Activated T-helper 9 cell treated with anti-CD3 and anti-CD28 coated beads, Interleukin-2, amount 50 U/mL, for 16 hours (primary cell): ENCODE measurements at places on chromosomes 2 and 18.

DNA sequence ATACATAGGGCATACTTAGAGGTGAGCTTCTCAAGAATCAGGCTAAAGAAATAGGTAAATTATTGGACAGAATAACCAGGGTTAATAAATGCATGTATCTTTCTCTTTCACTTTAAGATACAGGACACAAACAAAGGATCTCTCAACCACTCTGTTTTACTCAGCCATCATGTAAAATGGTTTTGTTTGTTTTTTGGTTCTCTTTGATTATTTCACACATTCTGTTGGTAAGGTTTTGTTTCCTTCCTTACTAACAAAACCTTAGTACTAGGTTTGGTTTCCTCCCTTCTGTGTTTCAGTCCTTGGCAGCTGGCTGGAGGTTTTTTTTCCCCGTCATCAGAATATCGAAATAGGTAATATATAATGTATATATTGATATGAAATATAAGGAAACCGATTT, 1506.8 kb upstream of the TMEFF2 start:
- no peak for DNase-seq

DNA sequence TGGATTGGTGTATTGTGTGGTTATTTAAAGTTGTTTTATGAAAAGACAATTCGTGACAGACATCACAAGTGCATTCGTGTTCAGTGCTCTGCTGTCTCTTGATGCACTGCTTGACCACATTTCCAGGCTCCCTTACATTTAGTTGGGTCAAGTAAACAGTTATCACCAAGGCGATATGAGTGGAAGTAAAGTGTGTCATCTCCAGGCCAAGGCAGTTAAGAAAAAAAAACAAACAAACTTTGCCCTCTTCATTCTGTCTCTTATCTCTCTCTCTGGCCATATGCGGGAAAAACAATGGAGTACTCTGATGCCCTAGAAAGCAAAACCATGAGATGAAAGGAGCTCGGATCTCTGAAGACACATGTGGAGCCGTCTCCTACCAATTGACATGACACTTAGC, 131.1 kb downstream of the DSEL start:
- DNase-seq = no peak

DNA sequence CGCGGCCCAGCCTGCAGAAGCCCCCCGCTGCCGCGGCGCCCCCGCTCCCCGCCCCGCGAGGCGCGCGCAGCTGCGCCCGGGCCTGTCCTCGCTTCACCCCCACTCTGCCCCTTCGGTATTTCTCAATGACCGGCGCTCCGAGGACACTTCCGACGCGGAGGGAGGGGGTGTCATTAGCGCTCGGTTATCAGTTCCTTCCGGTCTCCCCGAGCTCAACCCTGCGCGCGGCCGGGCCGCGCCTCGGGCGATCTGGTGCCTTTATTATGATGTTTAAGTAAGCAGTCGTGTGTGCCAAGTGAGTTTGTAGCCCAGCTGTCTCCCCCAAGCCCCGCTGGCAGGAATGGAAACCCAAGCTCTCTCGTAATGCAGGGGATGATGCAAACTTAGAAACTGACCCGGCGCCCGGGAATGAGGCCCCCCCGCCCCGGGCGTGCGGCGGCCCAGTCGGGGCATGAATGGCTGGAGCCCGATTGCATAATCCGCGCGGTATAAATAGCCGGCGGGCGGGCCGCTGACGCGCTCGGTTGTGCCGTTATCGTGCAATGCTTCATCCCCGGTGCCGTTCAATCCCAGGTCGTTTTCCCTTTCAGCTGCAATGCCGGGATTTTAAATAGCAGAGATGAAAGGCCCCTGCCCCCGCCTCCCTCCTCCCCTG, 3.9 kb upstream of the SPRED2 start:
- DNase-seq = no peak

GRCh38 chr18:27839141-27839540, 337.8 kb downstream of the CDH2 start:
- DNase-seq = no peak

DNA sequence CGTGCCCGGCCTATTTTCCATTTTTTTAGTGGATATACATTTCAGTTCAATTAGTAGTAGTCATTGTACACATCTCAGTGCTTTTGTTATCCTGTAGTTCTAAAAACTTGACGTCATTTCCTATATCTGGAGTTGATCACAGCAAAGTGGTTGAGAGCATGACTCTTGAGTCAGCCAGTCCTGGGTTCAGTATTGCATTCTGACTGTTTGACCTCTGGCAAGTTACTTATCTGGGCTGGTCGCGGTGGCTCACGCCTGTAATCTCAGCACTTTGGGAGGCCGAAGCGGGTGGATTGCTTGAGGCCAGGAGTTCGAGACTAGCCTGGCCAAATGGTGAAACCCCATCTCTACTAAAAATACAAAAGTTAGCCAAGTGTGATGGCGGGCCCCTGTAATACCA, 50.4 kb upstream of the PPM1B start:
- no peak for DNase-seq

DNA sequence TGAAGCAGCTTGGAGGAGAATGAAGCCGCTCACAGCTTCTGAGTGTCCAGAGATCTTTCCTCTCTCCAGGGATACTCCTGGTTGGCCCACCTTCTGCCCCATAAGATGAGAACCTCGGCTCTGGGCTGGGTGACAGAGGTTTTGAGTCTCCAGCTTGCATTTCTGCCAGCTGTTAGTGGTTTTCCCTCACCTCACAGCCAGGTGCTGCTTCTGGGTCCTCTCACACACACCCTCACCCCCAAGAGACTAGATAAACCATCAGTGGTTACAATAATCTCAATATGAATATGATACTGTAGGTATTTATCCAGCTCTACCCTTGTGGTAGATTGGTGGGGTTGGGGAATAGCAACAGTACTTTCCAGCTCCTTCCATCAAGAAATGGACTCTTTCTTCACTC, 161.7 kb upstream of the SIX3 start:
- DNase-seq = no peak

DNA sequence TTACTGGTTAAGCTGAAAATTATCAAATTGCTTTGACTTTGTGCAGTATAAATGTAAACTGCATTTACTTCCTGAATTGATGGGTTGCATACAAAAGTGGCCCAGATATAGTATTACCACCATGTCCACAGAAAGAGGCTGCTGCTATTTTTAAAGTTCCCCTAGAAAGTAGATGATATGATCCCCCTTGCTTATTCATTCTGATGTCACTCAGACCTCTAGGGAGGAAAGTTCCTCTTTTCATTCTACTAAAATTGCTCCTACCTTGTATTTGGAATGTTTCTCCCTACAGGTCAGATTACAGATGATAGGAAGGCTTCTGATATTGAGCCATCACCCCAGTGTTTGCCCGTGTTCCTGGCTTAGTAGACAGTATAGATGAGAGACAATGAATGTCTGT, 247.6 kb upstream of the TNP1 start:
- no peak for DNase-seq

DNA sequence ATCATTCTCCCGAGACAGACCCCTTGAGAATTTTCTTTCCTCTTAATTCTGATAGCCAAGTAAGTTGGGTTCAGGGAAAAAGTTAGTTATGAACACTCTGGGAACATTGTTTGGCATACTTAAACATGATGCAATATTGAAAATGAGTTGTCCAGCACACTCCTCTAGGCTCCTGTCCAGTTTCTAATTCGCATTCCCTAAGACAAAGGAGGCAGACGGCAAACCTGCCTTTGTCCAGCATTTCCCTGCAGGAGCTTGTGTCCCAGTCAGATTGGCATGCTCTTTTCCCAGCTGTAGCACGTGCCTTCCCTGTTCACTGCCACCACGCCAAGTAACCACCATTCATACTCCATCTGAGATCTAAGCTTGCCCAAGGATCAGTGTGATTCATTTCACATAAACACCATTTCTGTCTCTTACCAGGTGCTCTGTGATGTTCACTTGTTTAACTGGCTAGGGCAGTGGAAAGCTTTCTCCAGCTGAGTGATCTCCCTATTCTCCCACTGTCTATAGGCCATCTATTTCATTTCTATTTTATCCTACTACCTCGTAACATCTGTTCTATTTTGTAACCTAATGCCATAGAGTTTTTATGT, 150.0 kb upstream of the EPB41L3 start:
- no peak for DNase-seq

DNA sequence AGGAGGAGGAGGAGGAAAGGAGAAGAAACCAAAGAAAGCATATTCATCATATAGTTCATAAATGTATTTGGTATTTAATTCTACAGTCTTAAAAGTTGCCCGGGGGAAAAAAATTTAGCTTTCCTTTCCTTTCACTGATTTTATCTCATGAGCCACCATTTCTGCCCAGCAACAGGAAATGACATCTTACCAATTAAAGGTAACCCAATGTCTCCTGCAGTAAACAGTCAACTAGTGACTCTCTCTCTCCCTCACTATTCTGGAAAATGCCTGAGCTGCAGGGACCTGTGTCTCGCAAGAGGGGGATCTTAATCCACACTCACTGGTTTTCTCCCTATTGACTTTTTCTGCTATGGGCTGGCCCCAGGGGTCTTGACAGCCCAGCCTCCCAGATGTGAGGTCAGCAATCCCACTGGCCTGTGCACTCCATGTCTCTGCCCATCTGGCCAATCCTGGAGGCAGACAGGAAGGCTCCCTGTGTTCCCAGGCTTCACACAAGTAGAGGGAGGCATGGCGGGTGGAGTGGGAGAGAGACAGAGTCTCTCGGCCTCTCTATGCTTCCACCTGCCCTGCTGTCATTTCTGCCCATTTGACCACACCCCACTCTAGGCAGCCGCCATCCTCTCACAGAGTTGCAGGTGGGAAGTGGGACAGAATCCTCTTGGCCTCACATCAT, 85.4 kb upstream of the CABLES1 start:
- DNase-seq = no peak

- no peak for DNase-seq
Measured at GRCh38 chr2:77797088-77797487, 274.9 kb upstream of the LRRTM4 start.

- no peak for DNase-seq
Measured at GRCh38 chr2:11597538-11598225, 63.8 kb downstream of the GREB1 start.

DNA sequence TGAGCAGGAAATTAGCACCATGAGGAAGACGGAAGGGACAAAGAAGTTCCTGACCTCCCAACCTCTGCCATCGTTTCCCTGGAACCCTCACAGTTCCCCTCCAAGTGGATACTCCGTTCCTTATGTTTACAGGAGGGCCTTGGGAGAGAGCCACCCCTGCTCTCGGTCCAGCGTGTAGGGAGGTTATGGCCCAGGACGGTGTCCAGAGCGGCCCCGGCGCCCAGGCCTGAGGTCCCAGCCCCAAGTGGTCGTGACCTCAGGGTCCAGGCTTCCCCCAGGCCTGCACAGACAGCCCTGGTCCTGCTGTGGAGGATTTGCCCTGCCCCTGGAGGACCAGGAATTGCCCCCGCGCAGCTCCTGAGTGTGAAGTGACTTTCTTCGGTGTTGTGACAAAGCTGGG, 61.8 kb upstream of the RBM44 start:
- DNase-seq = no peak

DNA sequence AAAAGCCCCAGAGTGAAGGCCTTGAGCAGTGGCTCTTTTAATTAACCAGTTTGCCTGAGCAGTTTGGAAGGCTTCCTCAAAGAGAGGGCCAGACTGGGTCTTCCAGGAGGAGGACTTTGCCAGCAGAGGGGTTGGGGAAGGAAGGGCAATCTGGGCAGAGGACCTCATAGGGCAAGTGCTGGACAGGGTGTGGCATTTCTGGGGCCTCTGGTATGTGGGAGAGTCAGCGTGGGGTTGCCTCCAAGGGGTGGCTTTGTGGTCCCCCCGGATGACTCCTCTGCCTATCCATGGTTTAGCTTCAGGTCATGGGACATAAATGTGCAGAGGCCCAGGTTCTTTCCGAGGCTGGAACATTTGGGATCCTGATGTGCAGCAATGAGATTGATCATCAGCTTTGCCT, 12.6 kb downstream of the GLI2 start:
- DNase-seq = no peak

DNA sequence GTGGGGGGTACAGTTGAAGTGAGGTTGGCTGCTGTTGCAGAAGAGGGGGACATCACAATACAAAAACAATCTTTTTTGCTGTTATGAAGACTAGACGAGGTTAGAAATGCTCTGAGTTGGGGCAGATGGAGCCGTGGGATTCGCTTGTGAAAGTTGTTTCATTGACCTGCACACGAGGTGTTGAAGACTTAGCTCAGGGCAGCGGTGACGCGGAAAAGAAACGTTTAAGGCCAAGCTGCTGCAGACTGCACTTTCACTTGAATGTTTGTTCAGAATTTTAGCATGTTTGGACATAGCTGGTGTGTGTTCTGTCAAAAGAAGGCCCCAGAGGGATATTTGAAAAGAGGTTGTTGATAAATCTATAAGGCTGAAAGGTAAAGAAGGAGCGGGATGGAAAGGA, 46.3 kb downstream of the MTCL1 start:
- no peak for DNase-seq

DNA sequence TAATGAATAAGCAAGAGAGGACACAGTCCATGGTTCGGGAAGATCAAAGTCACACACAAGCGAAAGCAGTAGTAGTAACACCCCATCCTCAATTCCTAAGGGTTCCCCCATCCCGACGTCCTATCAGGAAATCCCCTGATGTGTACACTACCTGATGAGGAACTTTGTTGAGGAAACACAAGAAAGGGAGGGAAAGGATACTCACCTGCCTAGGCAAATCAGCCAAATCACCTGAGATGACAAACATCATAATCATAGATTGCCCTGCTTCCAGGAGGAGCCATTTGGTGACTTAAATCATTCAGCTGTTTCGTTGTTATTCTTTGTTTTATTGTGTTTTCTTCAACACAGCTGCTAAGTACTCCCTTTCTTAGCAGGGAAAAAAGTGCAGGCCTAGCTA, 55.5 kb upstream of the SPOPL start:
- DNase-seq = no peak

- no peak for DNase-seq
Measured at GRCh38 chr2:26752656-26753055, 11.4 kb upstream of the SLC35F6 start.

- no peak for DNase-seq
Measured at GRCh38 chr2:120794716-120795115, 59.0 kb downstream of the GLI2 start.

- no peak for DNase-seq
Measured at GRCh38 chr2:11123001-11123809, 32.1 kb upstream of the SLC66A3 start.

GRCh38 chr18:52426462-52426861, 86.5 kb downstream of the DCC start:
- DNase-seq = no peak

DNA sequence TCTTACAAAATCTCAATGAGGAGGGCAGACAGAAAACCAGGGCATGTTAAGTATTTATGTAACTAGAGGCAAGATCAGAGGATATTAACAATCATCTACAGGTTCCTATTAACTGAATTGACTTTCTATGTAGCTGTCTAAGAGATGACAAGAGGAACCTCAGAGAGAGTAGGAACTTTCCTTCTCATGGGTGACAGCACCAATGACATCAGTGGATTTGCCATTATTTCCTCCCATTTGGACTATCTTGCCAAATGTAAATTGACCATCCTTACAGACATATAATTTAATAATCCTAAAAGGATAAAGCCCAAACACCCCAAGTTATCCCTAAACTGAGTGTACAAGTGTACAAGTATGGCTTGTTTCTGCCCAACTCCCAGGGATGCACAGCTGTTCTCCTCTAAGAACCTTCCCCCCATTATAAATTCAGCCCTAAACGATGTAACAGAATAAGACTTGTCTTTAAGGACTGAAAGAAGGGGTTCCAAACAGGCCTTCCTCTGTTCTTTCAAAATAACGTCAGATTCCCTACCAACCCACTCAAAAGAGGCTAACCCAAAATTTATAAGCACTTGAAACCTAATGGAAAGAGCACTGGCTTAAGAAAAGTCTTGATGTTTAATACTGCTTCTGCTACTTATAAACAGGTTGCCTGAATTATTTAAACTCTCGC, 73.4 kb upstream of the CHAC2 start:
- DNase-seq = no peak
